ENCODE measurements at places on chromosomes 7 and 10. TPM values are rescaled to one million over a fixed set of nuclear protein-coding genes. Genes with fewer than 3 reads are reported as not detected.

GRCh38 chr7:2299131-2299829 is 15.0 kb downstream of the SNX8 start:
- DNase-seq = no peak

DNA sequence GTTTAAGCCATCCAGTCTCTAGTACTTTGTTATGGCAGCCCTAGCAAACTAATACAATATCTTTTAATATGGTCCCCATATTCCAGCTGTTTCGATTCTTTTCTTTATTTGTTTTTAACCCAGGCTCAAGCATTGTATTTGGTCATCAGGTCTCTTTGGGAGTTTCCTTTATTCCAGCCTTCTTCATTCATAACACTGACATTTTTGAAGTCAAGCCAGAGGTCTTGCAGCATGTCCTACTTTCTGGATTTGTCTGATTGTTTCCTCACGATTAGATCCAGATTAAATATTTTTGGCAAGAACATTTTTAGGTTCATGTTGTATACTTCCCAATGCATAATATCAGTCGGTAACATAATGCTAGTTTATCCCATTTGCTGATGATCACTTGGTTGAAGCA is 11.8 kb downstream of the SLC25A13 start:
- DNase-seq = no peak

- no peak for DNase-seq
Observed at GRCh38 chr10:16521311-16522016, at the start of gene C1QL3. Gene C1QL3 (minus strand): TSS chr10:16521879. CDS start chr10:16521065, 814 bp downstream.

DNA sequence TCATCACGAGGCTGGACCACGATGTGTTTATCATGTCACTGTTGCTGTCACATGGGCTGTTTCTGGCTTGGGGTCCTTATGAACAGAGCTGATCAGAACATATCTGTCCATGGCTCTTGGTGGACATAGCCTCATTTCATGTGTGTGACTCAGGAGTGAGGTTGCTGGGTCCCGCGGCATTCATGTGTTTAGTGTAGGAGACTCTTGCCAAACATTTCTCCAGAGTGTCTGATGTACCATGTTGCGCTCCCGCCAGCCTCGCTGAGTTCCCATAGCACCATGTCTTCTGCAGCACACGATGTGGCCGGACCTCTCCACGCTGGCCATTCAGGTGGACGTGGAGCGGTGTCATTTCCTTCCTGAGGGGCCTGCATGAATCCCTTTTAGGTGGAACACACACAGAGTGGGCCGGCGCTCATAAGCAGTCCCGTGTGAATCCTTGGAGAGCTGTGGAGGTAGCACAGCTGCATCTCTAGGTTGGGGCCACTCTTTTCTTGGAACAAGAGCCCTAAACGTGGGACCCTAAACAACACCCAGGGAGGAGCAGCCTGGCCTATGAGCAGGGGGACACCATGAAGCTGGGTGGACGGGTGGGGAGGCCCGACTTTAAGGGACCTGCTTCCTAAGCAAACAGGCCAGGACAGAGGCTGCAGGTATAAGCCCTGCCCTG is 134.6 kb downstream of the LHPP start:
- DNase-seq = peak; percentile 2

DNA sequence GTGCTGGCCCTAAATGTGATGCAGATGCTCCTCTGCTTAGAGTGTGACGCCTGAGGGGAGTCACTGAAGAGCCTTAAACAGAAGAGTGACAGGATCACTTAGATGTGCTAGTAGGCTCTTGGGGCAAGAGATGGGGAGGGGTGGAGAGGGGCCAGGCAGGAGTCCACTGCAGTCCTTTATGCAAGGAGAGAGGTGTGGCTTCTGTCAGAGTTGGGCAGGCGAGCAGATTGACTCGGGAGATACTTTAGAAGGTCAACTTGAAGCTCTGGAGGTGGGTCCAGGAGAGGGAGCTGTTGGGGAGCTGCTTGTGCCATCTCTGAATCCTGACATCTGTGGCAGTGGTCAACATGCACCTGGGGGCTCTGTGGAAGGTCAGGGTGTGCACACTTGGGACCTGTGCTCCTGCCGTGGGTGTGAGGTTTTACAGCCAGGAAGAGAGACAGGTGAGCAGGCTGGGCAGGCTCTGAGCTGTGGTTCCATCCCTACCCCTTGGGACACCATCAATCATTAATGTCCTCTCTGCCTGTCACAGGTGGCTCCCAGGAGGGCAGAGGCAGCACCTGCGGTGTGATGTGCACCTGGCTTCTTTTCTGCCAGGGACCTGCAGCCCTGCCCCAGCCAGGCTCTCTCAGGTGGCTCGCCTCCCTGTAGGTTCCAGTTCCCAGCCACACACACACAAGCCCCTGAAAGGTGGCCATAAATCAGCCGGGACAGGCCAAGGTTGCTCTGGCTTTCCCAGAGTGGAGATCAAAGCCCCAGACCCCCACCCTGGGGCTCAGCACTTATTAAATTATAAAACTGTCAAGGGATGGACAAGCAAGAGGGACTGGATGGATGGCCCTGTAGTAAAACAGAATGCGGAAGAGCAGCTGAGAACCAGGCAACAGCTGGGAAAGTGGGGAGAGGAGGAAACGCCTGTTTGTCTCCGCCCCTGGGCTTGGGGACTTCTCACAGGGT is 14.0 kb downstream of the NEURL1 start:
- no peak for DNase-seq

- DNase-seq = no peak
Observed at GRCh38 chr7:122269241-122269640, 35.3 kb downstream of the FEZF1 start.

DNA sequence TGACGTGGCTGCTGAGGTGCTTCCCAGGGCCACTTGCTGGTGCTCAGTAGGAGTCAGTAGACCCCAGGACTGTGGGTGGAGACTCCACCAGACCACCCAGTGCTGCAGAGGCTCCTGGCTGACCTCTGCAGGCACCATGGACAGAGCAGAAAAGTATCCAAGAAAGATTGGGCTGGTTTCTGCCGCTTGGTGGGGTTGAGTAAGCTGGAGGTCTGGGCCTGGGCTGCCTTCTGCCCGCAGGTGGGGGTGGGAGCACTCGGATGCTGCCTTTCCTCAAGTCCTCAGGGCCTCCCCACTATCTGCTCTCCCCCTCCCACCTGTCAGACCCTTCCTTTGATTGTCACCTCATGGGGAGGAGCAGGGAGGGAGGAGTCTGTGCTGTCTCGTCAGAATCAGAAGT is 91.6 kb downstream of the WDR37 start:
- no peak for DNase-seq

DNA sequence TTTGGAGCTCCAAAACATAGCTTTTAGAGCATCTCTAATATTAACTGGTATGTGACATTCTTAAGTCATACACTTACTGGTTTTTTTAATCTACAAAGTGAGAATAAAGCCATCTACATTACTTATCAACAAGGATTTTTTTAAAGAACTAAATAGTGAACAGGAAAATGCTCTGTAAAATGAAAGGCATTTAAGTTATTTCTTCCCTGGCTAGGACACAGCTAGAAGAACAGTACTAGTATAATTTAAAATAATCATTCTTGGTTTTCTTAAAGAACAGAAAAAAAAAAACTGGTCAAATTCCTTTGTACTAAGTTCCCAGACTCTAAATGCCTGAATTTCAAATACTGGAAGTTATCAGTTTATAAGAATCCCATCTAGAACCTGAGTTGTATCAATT is 139.5 kb downstream of the SRPK2 start:
- DNase-seq = no peak

DNA sequence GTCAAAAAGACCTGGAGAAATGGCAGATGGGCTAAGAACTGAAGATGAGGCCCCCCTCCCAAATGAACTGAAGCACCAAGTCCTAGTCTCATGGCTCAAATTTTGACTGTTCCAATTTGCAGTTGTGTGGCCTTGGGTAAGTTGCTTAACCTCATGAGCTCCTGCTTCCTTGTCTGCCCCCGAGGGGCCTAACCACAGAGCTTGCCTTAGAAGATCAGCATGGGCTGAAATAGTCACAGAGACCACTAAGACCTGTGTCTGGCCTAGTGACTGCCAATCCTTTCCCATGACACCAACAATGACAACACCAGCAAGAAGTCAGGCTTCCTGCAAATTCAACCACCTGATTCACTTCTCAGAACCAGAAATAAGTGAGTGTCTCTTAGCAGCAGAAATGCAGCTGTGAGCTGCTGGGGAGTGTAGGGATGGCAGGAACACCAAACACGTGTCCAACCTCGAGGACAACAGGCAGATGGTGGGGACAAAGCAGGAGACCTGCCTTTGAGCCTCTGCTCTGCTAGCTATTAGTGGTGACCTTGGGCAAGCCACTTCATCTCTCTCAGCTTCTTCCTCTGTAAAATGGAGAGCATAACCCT is 23.7 kb downstream of the CRHR2 start:
- no peak for DNase-seq

- no peak for DNase-seq
Observed at GRCh38 chr10:89003344-89003743, 12.7 kb downstream of the FAS start.

GRCh38 chr10:129464251-129464650 is 2.8 kb upstream of the MGMT start:
- no peak for DNase-seq

DNA sequence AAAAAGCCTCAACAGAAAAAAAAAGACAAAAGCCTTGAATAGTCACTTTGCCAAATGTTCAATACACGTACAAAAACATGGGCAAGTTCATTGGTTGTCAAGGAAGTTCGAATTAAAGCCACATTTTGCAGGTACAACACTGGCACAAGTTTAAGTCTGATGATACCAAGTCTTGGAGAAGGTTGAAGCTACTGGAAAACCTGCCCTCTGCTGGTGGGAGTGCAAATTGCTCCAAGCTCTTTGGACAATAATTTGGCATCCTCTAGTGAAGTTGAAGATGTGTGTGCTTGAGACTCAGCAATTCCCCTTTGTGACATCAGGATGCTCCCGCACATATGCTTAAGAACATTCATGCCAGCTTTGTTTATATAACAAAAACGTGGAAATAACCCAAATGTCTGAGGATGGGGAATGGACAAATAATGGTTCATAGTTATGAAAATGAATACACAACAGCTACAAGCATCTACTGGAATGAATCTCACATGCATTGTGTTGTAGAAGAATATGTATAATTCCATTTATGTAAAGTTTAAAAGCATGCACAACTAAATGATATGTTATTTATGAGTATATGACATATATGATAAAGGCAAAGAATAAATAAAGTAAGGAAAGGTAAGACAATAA is 120.0 kb upstream of the PLPP4 start:
- DNase-seq = no peak

DNA sequence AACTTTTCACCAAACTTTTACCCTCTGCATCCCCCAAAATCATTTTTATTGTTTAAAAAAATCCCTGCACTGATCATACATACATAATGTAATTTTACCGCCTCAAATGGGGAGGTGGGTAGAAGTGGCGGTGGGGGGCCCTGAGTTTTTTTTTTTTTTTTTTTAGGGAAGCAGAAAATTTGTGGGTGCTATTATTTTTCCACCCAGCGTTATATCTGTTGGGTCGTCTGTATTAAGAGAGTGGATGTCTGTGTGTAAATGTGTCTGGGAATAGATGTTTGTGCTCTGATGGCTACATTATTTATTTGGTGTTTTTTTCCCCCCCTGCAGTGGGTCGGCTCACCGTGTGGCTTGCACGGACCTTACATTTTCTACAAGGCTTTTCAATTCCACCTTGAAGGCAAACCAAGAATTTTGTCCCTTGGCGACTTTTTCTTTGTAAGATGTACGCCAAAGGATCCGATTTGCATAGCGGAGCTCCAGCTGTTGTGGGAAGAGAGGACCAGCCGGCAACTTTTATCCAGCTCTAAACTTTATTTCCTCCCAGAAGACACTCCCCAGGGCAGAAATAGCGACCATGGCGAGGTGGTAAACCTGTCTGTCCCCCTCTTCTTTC is 438 bp downstream of the ARID5B start:
- no peak for DNase-seq

DNA sequence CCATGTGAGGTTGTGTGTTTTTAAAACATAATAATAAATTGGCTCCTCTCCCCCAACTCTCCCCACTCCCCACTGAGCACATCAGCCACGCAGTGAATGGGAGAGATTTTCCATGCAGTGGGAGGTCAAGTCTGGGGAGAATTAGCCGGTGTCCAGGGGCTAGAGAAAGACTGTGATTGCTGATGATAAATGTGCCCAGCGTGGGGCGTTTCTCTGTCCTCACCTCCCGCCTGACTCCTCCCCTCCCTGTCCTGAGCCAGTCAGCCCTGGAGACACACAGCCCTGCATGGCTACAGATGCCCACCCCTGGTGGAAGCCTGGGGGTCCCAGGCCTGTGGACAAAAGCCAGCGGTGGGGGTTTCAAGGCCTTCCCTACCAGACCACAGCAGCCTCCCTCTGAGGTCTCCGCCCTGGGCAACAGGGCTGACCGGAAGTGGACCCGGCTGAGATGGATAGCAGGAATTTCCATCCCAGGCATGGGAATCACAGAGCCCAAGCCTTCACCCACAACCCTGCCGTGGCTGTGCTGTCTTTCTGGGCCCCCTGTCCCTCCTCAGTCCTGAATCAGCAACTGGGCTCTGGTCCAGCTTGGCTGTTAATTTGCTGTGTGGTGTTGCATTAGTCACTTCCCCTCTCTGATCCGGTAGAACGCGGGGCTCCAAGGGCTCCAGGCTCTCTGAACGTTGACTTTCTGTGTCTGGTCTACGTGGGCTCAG is 46.8 kb upstream of the SLC29A3 start:
- no peak for DNase-seq

DNA sequence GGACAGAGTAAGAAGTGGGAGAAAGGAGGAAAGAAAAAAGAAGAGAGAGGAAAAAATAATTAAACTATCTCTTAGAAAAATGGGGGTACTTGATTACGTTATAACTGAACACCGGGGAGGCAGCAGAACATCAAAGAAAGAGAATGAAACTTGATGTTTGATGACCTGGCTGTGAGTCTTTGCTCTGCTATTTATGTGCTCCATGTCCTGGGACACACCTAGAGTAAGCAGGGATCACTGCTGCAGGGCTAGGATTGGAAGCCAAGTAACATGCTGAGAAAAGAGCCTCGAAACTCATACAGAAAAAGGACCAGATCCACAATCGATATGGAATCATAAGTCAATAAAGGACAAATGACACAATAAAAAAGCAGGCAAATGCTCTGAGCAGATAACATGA is 56.7 kb upstream of the COL13A1 start:
- no peak for DNase-seq

ITIH2 gene
- not detected for total RNA-seq

CPA1 gene
- not detected for total RNA-seq

PRPS1L1 gene
- total RNA-seq = not detected

HYAL4 gene
- total RNA-seq = not detected

LRRC61 gene
- total RNA-seq = 4.3 TPM

MMP21 gene
- total RNA-seq = not detected

OR2A1 gene
- not detected for total RNA-seq

PVRIG gene
- total RNA-seq = not detected

PITX3 gene
- 0.85 TPM for total RNA-seq

All from left ventricle myocardium inferior (tissue), 1 donor.